ENCODE measurements at places on chromosomes 4 and X.

- DNase-seq = no peak
Observed at GRCh38 chrX:36961590-36961989, 46.6 kb upstream of the FAM47C start.

GRCh38 chrX:39550795-39551361 is 546.9 kb downstream of the BCOR start:
- no peak for DNase-seq

- no peak for DNase-seq
Observed at GRCh38 chr4:153207567-153207966, 3.3 kb downstream of the TRIM2 start.

GRCh38 chrX:153455571-153455970 is 9.7 kb upstream of the TREX2 start:
- DNase-seq = no peak

- DNase-seq = no peak
Observed at GRCh38 chrX:131675596-131676194, 131.8 kb downstream of the OR13H1 start.

DNA sequence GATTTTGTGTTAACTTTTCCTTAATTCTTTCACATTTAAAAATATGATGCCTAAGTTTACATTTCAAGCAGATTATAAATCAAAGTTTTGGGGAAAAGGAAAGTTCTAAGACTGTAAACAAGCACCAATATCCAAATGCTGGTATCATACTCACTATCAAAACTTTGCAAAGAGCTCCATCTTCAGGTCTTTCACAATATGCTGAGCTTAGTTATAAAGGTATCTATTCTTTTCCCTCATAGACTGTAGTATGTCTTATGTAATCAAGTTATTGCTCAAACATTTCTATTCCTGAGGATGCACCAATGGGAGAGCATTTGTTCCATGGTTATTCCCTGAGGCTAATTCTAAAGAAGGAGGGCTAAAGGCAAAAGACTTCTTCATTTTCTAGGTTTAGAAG is 207.9 kb upstream of the FAM241A start:
- no peak for DNase-seq

GRCh38 chr4:29220761-29221160 is 1499.4 kb upstream of the PCDH7 start:
- DNase-seq = no peak

GRCh38 chr4:153452658-153453378 is 13.3 kb upstream of the TMEM131L start:
- no peak for DNase-seq

DNA sequence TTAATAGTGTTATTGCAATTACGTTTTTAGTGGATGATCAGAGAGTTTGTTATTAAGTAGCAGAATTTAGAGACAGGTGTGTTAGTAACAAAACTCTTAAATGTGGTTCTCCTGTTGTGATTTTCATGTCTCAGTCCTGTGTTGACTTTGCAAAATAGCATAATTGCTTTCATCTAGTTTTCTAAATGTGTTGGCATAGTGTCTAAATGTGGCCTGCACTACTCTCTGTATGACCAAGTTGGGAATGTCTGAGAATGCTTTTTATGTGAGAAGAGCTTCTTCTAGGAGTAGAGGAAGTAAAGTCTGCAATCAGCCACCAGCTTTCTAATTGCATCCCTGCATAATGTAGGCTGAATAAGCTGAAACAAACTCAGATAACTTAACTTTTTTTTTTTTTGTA is 158.6 kb upstream of the FAT1 start:
- no peak for DNase-seq

- DNase-seq = no peak
Observed at GRCh38 chrX:65695849-65696449, 28.5 kb downstream of the MSN start.

GRCh38 chrX:115462406-115462805 is 98.6 kb upstream of the PLS3 start:
- DNase-seq = no peak

DNA sequence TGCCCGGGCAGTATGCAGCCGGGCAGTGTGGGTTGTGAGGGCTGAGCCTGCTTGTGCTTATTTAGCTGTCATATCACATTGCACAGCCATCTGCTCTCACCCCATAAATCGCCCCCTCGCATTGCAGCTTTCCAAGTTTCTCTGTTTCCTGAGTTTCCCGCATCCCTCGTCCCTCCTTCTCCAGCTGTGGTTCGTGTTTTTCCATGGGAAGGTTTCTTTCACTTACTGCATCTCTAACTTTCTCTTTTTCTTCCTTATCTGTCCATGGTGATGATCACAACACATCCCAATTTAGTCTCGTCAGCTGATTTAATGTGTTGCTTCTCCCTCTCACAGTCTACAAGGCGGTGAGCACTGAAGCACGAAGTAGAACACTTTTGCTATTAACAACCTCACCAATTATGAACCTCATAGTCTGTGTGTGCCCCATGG is 118.1 kb downstream of the ENPP6 start:
- DNase-seq = no peak

- no peak for DNase-seq
Observed at GRCh38 chrX:75229774-75230173, 44.1 kb upstream of the UPRT start.

DNA sequence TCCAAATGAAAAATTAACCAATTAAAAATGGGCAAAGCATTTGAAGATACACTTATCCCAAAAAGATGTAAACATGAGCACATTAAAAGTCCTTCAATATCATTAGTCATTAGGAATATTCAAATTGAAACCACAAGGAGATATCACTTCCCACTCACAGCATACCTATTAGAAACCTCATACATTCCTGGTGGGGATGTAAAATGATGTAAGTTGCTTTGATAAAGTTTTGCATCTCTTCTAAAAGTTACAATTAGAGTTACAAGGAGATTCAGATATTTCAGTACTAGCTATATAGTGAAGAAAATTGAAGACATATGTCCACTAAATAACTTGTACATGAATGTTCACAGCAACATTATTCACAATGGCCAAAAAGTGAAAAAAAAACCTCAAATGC is 1109.3 kb upstream of the LCORL start:
- no peak for DNase-seq

GRCh38 chr4:71133491-71133890 is 140.0 kb downstream of the DCK start:
- no peak for DNase-seq

DNA sequence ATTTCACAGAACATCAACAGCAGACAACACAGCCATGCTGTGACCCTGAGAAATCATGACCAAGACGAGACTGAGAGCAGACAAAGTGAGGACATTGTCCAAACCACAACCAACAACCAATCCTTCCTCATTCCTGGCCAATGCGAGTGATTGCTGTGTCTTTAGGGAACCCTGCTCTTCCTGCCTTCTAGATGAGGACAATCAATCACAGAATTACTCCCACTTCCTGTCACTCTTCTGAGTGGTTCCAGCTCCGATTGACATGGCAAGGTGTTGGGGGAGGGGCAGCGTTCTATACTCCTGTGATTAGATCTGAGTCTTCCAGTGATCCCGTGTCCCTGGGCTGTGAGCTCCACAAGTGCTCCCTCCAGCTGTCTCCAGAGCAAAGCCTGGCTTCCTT is 227.8 kb downstream of the STIM2 start:
- DNase-seq = no peak

DNA sequence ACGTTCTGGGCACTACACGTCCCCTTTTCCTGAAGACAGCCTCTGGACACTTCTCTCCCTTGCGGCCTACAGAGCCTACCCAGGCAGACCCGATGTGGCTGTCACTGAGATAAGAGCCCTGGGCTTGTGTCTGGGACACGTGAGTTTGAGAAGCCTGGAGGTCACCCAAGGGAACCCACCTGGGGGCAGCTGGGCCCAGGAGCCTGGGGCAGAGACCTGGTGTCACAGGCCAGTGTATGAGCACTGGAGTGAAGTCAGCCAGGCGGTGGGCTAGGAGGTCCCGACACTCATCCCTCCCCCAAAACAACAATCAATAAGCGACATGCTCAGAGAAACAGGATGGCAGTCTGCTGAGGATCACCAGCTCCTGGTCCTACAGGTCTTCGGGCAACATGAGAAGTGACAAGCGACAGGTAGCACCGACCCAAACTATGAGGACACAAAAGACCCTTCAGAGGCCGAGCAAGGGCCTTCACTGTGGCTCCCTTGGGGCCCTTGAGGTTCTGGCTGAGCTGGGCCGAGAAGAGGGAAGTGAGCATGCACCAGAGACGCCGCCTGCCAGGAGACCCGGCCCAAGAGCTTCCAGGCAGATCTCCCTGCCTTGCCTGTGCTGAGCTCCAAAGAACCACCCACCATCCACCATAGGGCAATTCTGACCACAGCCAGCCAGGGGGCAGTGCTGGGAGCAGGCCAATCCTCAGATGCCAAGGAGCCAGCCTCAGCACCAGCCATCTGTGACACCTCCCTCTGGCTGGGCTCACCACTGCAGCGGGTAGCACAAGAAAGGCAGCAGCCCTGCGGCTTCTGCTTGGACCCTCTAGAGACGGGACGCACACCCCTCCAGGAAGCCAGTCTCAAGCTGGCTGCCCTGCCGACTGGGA is 11.0 kb upstream of the DUSP9 start:
- no peak for DNase-seq

GRCh38 chr4:110633358-110634341 is 10.8 kb upstream of the PITX2 start:
- DNase-seq = no peak
